ENCODE measurements at places on chromosomes 7 and 10. TPM values are rescaled to one million over a fixed set of nuclear protein-coding genes. Genes with fewer than 3 reads are reported as not detected.
A peak's percentile ranks its signal among the peaks of the same experiment; 100 is the strongest.

DNA sequence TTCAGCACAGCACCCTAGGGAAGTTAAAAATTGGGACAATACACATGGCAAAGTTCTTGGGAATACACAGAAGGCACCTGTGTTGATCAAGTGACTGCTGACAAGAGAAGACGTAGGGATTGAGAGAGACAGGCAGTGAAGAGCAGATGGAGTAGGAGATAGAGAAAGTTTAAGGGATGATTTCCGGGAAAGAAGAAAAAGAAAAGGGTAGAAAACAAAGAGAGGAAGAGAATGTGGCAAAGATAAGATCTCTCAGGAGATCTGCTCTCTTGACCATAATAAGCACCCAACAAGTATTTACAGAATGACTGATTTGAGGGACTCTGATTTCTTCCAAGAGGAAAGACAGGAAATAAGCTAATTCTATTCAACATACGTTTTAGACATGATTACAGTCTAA is 15.1 kb upstream of the RALA start:
- DNase-seq: no peak

- DNase-seq: no peak
These were observed 51.2 kb upstream of the LBX1 start for GRCh38 chr10:101280511-101280910.

DNA sequence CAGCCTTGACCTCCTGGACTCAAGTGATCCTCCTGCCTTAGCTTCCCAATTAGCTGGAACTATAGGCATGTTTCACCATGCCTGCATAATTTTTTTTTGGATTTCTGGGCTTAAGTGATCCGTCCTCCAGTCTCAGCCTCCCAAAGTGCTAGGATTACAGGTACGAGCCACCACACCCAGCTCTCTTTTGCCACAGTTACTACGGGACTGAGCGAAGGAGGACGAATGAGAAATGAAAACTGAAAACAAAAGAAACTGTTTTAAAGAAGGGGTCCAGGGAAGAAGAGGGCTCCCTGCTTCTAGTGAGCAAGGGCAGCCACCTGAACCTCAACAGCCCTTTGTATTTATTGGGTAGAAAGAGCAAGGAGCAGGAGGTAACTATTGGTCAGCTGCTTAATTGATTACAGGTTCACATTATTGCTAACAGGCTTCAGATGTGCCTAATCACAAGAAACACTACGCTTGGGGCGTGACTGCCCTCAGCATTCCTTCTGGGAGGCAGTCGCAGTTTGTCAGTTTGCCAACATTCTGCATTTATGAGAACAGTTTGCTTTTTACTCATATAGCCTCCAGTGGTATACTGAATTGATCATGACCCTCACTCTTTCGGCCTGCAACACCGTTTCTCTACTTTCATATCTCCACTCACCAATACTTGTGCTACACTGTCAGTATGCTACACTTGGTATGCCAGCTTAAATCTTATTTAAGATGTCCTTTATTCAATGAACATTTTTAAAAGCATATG is 676.8 kb downstream of the DNAJB9 start:
- peak; percentile 34 for DNase-seq

DNA sequence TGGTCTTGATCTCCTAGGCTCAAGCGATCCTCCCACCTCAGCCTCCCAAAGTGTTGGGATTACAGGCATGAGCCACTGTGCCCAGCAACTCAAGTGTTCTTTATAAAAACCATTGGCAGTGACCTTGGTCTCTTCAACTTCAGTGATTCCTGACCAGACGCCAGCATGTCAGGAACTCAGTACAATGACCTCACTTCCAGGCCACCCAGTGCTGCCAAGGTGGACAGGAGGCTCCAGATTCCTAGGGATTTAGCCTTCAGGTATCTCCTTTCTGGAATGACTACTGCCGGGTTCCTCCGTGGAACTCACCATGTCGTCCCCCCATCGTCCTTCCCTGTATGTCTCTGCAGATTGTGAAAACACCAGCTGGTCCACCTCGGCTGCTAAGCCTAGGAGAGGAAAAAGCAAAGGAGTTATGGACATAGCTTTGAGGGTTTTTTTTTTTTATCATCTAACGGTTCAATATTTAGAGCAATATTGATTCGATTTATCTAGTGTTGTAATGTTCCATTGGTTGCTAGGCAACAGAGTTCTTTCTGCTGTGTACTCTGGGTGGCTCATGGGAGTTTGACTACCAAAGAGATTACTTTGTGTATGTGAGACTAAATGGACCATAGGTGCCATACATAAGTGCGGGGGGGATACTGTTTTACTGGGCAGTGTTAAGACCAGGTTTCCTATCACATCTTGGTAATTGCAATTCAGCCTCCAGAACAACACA is 425.8 kb upstream of the AUTS2 start:
- no peak for DNase-seq

Gene GJC3
- not detected for total RNA-seq

DNA sequence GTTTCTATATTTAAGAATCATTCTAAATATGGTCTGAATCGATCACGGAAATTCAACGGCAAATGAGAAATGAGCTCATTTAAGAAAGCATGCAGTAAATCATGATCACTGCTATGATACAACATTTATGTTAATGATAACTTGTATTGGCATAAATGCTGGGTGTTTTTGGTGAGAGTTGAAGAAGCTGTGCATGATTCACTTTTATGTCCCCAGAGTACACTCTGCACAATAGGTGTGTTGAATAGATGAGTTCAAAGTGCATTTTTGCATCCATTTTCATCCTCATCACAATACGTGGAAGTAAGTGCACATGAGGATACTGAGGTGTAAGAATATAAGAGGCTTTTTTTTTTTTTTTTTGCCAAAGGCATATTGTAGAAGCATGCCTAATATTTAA is 169.3 kb downstream of the PPP1R17 start:
- DNase-seq: no peak

Gene CPA5
- not detected for total RNA-seq

DNA sequence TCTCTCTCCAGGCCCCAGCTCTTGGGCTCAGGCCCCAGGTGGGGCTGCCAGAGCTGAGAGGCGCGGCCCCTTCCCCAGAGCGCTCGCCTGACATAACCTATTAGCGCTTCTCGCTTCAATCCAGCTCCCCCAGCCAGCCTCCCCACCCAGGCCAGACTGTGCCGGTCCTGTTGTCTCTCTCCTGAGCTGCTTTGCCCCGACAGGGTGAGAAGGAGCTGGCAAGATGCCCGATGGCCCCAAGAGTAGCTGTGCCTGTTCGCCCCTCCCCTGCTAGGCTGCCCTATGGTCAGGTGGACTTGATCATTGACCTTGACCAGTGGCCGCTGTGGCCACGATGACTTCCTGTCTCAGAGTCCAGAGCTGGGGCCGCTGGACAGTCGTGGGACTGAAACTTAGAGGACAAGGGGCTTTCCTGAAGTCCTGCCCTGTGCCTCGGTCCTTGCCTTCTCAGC is 9.1 kb downstream of the TMEM270 start:
- no peak for DNase-seq

- DNase-seq: peak; percentile 78
These were observed at the start of gene MAP3K8 for GRCh38 chr10:30433730-30434272. MAP3K8 (plus strand) TSS chr10:30434184; CDS start chr10:30438939, 4,755 bp downstream.

Gene FOXI2
- total RNA-seq: not detected
